ENCODE measurements at places on chromosomes 7 and 10.

- no peak for DNase-seq
These were observed 227.6 kb upstream of the IMMP2L start for GRCh38 chr7:111789870-111790269.

- no peak for DNase-seq
These were observed 99.4 kb upstream of the PODXL start for GRCh38 chr7:131655866-131656265.

DNA sequence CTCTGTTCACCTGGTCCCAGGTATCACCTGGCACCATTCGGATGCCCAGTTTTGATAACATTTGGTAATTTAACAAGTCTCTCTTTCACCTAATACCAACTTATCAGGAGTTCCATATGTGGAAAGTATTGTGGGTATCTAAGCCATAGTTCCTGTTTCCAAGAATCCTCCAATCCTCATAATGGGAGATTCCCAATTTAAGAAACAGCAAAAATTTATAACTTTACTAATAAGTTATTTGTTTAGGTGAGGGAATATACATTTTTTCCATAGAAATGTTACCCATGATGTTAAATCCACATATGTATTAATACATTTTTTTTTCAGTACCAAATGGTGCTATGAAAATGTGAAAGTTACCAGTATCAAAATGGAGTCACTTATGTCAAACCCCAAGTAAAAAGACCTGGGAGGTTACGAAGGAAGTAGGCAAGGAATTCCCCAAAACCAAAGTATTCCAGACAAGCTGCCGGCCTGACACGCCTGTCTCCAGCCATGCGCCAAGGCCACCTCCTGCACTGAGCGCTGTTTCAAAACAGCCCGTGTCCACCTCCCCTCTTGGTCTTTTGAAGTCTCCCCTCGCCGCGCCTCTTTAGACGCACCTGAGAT, 44.8 kb downstream of the PRKCQ start:
- DNase-seq: no peak

DNA sequence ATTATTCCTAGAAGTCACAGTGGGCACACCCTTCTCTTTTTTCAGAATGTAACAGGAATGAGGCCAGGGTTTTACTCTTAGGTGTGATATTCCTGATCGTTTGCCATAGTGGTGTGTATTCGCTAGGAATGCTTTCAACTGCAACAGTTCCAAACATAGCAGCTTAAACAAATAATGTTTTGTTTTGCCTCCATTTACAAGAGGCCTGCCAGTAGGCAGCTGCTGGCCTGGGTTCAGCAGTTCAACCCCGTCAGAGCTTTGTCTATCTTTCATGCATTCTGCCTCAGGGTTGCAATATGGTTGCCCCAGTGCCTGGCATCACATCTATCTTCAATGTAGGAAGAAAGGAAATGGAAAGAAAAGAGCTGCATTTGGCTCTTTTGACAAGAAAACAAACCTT, 21.7 kb upstream of the RET start:
- DNase-seq: no peak

DNA sequence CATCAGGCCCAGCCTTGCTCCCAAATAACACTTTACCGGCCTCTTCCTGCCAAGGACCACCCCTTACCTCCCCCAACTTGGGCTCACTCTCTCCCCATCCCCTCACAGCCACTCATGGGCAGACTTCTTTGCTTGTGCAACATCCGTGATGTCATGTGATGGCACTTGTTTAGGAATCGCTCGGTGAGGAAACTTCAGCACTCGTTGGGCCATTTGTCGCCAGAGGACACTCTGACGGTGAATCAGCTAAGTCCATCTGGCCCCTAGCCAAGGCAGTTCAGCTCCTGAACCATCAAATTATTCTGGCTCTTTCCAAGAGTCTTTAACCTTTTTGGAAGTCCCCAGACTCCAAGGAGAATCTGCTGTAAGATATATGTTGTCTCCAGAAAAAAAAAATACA, 19.2 kb downstream of the BTBD16 start:
- no peak for DNase-seq

DNA sequence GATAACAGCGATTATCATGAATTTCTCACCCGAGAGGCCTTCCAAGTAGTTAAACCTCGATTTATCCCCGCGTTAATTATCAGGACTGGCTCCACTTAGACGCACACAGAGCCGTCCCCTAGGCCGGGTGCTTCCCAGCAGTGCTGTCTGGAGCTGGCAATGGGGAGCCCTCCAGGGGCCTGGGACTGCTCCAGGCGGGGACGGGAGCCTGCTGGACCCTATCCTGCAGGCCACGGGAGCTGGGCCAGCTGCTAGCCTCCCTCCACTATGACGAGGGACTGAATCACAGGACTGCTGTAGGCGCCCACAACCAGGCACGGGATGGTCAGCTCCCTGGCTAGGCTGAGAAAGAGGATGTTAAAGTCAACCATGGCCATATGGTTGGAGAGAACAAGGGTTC, 229.1 kb downstream of the ELFN1 start:
- DNase-seq: no peak

- no peak for DNase-seq
These were observed 9.0 kb downstream of the TACR2 start for GRCh38 chr10:69407621-69408301.

DNA sequence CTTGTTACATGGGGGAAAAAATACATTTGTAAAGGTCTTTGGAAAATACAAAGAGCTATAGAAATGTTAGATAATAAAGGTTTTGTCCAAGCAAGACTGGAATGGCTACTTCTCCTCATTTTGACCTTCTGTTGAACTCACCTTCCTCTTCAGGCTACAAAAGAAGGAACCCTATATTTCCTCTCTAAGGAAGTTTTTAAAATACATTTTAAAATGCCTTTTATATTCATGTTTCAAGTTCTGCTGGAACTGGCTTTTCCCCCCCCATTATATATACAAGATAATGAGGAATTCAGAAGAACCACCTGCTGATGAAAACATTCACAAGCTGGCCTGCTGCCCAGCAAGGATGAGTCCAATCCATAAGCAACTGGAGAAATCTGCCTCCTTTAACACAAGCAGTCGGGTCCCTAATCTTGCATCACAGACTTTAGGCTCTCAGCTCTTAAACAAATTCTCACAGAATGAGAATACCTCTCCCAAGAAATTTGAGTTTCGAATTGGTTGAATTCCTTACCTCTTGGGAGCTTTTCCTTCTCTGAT, 44.6 kb downstream of the MTERF1 start:
- no peak for DNase-seq

Data from RWPE1 (cell line).